ENCODE measurements at places on chromosomes 7 and 10.

- DNase-seq = no peak
Observed at GRCh38 chr7:116400522-116400921, 99.0 kb upstream of the CAV2 start.

DNA sequence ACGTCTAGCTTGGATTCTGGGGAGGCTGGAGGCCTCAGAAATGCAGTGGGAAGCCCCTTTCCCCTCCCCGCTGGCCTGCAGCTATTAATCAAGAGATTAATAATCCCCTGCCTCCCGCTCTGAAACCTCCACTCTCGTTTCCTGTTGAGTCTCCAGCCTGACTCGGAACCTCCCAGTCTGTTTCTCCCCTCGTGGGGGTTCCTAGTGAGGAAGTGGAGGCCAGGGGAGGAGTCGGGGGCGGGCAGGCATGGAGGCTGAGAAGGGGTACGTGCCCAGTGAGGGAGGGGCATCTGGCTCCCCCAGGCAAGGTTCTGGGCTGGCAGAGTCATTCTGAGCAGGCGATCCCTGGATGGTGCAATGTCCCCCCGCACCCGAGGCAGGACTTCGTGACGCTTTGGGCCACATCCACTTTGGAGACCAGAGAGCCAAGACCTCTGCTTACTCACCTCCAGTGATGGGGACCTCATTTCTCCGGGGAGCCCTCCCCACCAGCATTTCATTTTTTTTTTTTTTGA is 73.6 kb downstream of the COL26A1 start:
- DNase-seq = no peak

DNA sequence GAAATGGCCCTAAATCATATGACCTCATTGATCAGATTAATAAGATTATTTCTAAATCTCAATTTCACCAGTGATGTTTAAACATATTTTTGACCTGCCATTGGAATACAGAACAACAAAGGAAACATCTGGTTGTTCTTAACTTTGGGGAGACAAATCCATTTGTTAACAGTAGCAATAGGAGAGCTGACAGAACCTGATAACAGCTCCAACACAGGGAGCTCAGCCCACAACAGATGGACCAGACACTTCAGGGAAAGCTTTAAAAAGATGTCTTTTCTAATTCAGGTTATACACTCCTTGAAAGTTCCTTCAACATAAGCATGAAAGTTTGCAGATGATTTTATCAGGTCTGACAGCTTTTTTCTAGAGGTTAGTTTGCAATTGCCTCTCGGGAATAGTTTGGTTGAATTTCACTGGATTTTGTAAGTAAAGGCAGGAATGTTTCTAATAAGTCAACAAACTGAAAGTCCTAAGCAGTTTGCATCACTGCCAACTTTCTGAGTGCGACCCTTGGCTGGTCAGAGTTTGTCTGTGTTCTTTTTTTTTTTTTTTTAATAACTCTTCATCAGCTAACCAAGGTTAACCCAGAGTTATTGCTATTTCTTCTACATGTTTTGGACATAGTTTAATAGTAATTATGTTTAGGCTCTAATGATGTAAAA is 6.5 kb upstream of the MET start:
- no peak for DNase-seq

DNA sequence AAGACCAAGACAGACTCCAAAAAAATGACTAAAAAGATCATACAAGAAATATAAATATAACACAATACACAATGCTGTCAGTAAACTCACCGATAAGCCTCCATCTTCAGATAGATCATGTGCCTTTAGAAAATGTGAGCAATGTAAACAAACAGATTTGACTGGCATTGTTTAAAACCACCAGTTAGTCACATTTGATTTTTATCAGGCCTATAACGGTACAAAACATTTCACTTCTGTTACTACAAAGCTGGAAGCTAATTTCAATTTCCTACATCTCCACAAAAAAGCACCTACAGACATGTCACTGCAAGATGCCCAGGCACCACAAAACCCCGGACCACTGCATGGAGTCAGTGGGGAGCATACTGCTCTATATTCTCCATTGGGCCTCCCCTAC is 18.9 kb downstream of the SGMS1 start:
- DNase-seq = no peak

DNA sequence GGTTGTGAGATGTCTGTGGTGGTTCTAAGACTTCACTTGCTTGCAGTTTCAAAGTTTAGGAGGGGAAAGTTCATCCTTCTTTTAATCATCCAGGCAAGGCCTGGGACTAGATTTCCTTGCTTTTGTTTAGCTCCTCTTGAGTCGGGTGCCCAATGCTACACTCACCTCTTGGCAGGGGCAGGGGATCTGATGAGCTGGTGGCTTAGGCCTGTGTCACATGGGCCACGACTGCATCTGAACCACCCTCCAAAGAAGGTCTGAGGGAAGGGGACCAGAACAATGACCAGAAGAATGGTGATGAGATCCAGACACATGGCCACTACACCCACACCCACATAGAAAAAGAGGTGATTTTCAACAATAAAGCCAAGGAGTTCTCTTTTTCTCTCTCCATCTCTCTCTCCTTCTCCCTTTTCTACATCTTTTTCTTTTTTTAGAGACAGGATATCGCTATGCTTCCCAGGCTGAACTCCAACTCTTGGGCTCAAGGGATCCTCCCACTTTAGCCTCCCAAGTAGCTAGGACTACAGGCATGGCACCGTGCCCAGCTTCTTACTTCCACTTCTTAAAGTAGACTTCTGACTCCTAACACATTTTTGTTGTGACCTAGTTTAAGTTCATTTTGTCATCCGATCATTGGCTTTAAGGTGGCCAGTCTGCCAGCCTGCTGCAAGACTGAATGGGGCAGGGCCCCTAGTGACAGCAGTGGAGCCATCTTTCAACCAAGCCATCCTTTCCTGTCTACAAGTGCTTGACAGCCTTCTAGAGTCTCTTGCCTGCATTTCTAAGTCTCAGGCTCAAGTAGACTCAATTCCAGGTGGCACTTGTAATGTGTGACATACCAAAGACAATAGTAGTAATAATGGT is 350.9 kb downstream of the RNLS start:
- no peak for DNase-seq

- DNase-seq = no peak
Observed at GRCh38 chr7:34596887-34597286, 61.1 kb upstream of the NPSR1 start.

DNA sequence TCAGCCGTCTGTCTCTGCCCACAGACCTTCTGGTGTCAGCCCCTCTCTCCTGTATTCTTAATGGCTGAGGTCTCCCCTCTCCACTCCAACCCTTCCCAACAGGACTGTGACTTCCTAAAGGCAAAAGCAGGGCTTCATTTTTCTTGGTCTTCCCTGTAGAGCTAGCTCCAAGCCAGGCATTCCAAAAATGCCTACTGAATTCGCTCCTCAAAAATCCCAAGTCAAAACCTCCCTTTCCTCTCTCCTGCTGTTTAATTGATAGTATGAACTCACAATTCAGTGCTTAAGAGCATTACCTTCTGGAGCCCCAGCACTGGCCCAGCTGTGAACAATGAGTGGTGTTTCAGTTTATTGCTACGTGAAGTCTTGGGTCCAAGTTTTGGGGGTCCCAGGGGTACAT is 628.4 kb downstream of the PARD3 start:
- no peak for DNase-seq

DNA sequence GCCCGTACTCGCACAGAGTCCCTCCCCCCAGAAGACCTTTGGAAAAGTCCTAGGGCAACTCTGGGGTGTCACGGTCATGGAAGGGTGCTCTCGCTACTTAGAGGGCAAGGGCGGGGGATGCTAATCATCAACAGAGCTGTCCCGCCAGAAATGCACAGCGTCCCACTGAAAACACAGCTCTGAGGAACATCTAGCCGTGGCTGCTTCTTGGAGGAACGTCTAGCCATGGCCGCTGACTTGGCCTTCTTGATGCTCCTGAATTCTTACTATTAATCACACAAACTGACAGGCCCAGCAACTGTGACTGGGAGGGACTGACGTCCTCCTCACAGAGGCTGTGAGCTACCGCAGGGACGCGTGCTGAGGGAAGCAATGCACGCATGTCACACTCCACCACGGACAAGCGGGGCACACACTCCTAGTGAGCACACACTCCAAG is 1.7 kb downstream of the TUBGCP2 start:
- no peak for DNase-seq

DNA sequence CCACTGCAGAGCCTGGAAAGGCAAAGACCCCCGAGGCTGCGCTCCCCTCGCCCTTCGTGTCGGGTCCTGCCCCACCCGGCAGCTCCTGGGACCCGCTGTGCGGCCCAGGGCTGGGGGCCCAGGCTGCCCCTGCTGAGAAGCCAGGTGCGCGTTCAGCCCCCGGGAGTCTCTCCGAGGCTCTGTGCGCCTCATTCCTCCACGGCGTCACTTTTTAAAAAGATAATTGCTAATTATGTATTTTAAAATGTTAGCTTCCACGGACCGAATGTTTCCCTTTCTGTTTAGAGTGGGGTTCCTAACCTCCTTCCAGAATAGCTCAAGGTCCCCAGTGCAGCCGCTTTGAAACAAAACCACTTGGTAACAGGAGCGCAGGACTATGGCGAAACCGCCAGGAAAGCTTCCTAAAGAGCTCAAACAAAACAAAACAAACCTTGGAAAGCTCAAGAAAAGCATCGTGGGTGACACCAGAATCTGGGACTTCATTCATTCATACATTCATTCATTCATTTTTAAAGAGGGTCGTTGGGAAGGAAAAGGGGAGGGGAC is 45.6 kb downstream of the PDIA4 start:
- no peak for DNase-seq

GRCh38 chr10:110429301-110429700 is 68.4 kb upstream of the DUSP5 start:
- no peak for DNase-seq

DNA sequence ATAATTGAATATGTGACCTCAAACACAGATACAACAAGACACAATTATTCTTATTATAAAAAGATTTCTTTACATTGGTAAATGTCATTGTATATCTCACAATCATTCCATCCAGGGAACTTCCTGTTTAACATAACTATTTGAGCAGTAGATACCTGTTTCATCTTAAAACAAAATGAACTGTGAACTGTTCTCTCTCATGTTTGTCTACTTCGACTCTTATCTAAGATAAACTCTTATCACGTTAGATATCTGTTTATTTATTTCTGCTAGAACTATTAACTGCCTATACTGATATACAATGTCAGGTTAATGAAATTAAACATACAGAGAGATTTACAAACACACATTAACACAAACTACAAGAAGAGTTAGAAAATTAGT is 20.1 kb downstream of the ANK3 start:
- no peak for DNase-seq

DNA sequence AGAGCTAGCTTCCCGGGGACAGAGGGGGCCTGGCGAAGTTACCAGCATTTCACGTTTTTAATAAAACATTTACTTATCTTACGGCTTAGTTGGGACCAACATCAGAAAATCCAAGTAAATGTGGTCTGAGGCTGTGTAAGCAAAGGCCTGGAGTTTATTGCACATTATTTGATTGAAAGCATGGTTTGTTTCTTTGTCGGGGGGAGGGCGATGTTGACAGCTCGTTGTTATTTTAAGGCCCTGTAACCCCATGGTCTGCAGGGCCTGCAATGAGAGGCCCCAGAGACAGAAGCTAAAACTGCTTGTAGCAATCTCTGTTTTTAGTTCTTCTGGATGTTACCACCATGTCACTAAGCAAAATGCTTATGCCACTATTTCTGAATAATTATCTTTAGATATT is 88.9 kb downstream of the MYOF start:
- no peak for DNase-seq

GRCh38 chr10:109898666-109899355 is 24.5 kb downstream of the XPNPEP1 start:
- DNase-seq = no peak

- no peak for DNase-seq
Observed at GRCh38 chr10:34906067-34906965, 91.2 kb upstream of the PARD3 start.

DNA sequence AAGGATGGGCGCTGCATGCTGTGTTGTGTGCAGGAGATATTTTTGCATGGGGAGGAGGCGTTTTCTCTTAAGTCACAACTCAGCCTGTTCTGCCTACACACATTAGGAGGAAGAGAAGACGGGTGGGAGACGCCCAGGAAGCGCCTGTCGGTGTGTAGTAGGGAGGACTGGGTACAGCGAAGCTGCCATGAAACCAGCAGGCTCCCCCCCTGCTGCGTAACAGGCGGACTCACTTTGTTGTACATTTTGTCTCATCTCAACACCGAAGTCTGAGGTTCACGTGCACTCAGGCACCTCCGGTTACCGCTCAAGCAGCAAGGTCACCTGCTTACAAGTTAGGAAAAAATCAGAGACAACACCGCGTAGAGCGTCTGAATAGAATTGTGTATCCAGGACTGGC is 56.3 kb downstream of the CRTAC1 start:
- no peak for DNase-seq

DNA sequence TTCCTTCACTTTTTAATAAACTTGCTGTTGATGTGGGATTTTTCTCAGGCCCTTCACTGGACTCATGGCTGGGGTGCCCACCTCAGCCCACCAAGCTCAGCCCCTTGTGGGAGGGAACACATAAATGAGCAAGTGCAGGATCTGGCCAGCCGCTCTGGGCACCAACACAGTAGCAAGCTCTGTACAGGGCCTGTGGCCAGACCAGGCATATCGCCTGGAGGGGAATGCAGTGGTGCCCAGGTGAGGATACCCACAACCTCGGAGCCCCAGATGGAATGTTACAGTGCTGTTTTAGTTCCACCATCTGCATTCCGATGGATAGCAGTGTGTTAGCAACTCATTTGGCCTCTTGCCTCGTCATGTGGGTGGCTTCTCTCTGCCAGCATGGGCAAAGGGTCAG is 234.6 kb downstream of the PPP1R3A start:
- DNase-seq = no peak

GRCh38 chr10:129694691-129695243 is 227.7 kb downstream of the MGMT start:
- DNase-seq = no peak

- no peak for DNase-seq
Observed at GRCh38 chr7:80703272-80703671, 64.8 kb downstream of the CD36 start.

- DNase-seq = no peak
Observed at GRCh38 chr7:89049043-89049442, 253.5 kb upstream of the TEX47 start.

DNA sequence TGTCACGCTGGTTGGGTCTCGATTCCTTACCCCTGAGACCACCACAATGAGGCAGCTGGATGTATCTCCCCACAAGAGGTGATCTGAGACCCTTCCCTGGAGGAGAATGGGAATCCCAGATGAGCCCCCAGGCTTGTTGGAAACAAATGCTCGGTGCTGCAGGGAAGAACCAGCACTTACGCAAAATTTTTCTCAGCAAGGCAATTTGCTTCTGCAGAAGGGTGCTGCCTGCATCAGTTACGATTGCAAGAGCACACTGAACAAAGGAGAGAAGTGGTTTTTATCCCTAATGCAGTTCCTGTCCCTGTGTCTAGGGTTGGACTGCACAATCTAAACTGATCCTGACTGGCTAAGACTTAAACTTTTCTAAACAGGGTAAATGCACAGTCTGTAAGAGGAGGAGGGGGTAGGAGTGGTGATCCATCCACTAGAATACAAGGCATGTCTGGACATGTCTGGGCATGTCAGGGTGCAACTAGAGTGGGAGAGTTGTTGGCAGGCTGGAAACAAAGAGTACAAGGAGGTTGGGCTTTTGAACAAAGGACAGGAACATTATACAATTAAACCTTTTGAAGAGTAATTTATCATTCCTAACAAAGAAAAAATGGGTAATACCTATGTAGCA is 114.9 kb upstream of the FAM3C start:
- DNase-seq = no peak
